ENCODE measurements at places on chromosomes 3 and 15. TPM values are rescaled to one million over a fixed set of nuclear protein-coding genes. Genes with fewer than 3 reads are reported as not detected.
A peak's percentile ranks its signal among the peaks of the same experiment; 100 is the strongest.

- H3K4me3 ChIP-seq, result no peak overlapping the region
- H3K4me1 ChIP-seq, result no peaks in the 10 kb centered on the region
- no peak overlapping the region for H3K27ac ChIP-seq
Observed at GRCh38 chr3:128188956-128189355, 35.7 kb downstream of the EEFSEC start.

DNA sequence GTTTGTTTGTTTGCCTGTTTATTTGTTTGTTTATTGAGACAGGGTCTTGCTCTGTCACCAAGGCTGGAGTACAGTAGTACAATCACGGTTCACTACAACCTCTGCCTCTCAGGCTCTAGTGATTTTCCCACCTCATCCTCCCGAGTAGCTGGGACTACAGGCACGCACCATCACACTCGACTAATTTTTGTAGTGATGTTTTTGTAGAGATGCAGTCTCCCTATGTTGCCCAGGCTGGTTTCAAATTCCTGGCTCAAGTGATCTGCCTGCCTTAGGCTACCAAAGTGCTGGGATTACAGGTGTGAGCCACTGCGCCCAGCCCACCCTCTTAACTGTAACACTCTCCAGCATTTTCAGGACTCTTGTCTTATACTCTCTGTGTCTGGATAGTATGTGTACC, 26.7 kb downstream of the PLD1 start:
- no peak overlapping the region for H3K27ac ChIP-seq
- peaks cover 18% of the 10 kb centered on the region for H3K27me3 ChIP-seq
- no peaks in the 10 kb centered on the region for H3K4me1 ChIP-seq
- DNase-seq, result no peak

MCTP2 gene
- 17.2 TPM for total RNA-seq

DNA sequence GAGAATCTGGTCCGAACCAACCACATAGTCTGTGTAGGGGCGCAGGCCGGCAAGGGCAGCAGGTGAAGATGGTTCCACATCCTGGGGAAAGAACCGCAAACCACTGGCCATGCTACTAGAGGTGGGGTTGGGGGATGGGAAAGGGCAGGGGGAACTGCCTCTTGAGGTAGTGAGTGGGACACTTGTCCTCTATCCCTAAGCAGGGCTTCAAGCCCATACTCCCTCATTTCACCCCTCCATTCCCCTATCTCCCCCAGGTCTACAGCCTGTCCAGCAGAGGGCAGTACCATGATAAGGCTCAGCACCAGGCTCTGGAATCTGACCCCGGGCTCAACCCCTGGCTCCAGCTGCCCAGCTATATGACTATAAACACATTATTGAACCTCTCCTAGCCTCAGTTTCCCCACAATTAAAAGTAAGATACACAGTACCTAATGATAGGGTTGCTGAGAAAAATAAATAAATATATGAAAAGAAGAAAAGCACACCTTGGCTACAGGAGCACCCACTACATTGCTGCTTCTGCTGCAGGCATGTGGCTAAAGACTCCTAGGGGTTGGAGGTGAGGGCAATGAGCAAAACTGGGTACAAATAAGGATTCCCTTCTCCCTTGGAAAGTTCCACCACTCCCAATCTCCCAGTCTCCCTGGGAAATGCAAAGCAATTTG, 6.3 kb downstream of the GORASP1 start:
- H3K36me3 ChIP-seq, result peaks cover 7% of the 10 kb centered on the region
- peaks cover 30% of the 10 kb centered on the region for H3K4me1 ChIP-seq
- no peak overlapping the region for H3K27ac ChIP-seq
- no peak overlapping the region for H3K4me3 ChIP-seq
- no peaks in the 10 kb centered on the region for H3K27me3 ChIP-seq

GRCh38 chr3:77048186-77048585, 8.3 kb downstream of the ROBO2 start:
- H3K36me3 ChIP-seq, result no peaks in the 10 kb centered on the region
- H3K4me3 ChIP-seq, result no peak overlapping the region
- no peak for DNase-seq
- no peaks in the 10 kb centered on the region for H3K27me3 ChIP-seq

- no peaks in the 10 kb centered on the region for H3K36me3 ChIP-seq
- no peaks in the 10 kb centered on the region for H3K4me1 ChIP-seq
- DNase-seq, result no peak
- H3K27ac ChIP-seq, result no peak overlapping the region
- H3K27me3 ChIP-seq, result no peaks in the 10 kb centered on the region
Observed at GRCh38 chr15:41990243-41990605, 17.9 kb upstream of the EHD4 start.

DNA sequence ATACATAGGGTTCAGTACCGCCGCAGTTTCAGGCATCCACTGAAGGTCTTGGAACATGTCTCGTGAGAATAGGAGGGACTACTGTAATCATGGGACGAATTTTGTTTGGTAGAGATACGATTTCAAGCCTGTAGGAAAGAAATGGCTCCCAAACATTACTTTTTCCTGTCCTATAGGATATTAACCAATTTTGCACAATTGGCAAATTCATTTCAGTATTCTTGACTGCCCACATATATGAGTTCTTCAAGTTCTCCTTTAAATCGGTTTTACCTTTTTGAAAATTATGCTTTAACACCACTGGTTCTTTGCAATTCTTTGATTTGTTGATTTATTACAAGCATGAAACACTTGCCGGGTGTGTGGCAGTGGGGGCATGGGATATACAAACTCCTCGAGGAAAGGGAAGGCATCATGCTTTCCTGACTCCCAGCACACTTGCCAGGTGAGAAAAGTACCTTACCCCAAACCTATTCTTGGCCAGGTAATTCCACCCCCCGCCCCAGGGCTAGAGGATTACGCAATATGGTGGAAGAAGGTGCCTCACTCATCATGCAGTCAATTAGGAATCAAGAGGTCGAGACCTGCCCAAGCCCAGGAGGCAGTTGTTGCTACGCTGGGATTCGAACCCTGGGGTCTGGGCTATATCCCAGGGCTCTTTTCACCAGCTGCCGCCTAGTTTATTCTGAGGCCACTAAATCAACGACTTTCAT, 584 bp upstream of the LARS2 start:
- peak overlapping the region; percentile 96 for H3K4me3 ChIP-seq
- peaks cover 19% of the 10 kb centered on the region for H3K27me3 ChIP-seq
- DNase-seq, result no peak

DNA sequence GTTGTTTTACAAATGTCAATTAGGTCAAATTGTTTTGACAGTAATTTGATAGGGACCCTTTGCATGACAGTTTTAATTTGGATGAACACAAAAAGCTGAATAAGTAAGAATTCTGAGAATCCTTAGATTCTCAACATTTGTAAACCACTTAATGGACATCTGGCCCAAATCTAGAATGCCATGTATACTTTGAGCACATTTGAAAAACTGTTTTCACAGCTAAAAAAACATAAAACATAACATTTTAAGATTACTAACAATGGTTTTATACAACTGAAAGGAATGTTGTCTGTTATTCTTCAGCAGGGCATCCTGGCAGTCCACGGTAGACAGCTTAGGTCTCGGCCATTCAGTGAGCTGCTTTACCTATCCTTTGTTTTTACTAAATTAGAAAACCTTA, 34.5 kb upstream of the TM2D3 start:
- H3K4me3 ChIP-seq, result no peak overlapping the region
- no peak overlapping the region for H3K27ac ChIP-seq
- no peak for DNase-seq
- H3K36me3 ChIP-seq, result peaks cover 43% of the 10 kb centered on the region

SLC22A13 gene
- 0.37 TPM for total RNA-seq

- no peak overlapping the region for H3K4me3 ChIP-seq
- H3K36me3 ChIP-seq, result no peaks in the 10 kb centered on the region
- no peaks in the 10 kb centered on the region for H3K27me3 ChIP-seq
- no peak for DNase-seq
- H3K27ac ChIP-seq, result no peak overlapping the region
Observed at GRCh38 chr15:79406210-79406609, 25.9 kb upstream of the MINAR1 start.
